ENCODE measurements at places on chromosomes 11 and 22.

DNA sequence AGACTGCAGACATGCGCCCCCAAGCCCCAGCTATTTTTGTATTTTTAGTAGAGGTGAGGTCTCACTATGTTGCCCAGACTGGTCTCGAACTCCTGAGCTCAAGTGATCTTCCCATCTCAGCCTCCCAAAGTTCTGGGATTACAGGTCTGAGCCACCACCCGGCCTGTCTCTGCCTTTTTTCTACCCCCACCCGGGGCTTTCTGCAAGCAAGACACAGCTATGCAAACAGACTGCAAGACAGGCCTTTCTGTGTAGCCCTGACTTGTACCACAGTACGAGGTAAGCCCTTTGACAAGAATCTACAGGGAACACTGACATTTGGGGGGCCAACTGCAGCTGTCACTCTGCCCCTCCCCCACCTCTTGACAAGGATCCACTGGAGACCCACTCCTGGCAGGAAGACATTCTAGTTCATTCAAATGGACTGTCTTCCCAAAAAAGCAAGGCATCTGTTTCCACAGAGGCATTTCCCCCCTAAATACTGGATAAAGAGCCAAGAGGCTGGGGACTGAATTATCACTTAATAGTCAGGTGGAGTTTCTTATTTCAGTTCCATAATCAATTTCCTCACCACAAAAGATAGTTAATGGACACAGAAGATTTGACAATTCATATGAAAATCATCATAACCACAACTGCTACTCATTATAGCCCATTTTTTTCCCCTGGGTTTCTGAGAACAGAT is 118.2 kb downstream of the ABTB2 start:
- DNase-seq: no peak

DNA sequence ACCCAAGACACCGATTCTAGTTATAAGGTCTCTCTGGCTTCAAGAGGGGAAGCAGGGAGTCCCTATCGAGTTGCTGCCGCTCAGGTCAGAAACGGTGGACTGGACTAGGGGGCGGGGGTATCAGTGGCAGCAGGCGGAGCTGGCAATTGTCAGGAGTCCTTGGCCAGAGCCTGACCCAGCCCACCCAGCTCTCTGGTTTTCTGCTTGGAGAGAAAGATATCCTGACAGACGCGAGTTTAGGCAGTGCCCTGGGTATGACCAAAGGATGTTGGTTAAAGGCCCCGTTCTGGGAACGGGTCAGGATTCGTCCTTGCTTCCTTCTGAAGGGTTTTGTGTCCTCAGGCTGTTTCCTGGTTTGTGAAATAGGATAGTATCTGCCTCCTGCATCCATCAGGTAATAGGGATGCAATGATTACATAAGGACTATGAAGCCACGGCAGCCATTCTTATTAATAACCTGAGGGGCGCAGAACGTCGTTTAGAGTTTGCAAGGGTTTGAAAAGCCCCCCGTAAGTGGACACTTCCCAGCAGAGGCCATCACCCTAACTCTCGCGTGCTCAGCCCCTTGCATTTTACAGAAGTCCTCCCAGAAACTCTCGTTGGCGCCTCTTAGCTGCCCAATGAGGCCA is 700 bp upstream of the DEPDC5 start:
- no peak for DNase-seq

- DNase-seq: no peak
Observed at GRCh38 chr11:44752300-44752699, 25.5 kb downstream of the TSPAN18 start.

GRCh38 chr11:82356316-82356715 is 377.3 kb downstream of the FAM181B start:
- DNase-seq: no peak

DNA sequence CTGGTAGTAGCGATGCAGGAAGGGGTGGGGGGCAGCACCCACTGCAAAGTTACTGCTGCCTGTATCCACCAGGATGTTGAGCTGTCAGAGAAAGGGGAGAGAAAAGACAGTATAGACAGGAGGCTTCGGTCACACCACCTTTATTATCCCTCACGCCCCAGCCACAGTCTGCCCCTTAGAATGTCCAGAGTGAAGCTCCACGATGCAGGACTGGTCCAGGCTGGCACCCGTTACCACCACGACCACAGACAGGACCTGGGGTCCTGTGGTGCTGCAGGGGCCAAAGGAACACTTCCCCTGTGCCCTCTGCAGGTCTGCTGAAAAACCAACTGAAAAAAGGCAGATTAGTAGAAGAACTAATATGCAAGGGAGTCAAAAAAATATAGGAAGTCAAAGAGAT is 5.7 kb downstream of the BACE1-AS start:
- no peak for DNase-seq

DNA sequence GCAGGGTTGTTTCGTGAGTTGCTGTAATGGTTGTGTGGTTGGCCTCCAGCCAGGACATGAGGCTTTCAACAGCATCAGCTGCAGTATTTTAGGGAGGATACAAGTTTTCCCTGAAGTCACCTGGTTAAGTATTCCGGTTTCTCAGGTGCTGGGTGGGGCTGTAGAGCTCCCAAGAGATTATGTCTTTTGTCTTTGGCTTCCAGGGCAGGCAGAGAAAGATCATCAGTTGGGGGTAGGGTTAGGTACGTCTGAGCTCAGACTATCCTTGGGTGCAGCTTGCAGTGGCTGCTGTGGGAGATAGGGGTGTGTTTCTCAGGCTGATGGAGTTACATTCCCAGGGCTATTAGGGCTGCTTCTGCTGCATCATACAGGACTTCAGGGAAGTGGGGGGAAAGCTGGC is 47.5 kb upstream of the MRGPRX1 start:
- DNase-seq: no peak

DNA sequence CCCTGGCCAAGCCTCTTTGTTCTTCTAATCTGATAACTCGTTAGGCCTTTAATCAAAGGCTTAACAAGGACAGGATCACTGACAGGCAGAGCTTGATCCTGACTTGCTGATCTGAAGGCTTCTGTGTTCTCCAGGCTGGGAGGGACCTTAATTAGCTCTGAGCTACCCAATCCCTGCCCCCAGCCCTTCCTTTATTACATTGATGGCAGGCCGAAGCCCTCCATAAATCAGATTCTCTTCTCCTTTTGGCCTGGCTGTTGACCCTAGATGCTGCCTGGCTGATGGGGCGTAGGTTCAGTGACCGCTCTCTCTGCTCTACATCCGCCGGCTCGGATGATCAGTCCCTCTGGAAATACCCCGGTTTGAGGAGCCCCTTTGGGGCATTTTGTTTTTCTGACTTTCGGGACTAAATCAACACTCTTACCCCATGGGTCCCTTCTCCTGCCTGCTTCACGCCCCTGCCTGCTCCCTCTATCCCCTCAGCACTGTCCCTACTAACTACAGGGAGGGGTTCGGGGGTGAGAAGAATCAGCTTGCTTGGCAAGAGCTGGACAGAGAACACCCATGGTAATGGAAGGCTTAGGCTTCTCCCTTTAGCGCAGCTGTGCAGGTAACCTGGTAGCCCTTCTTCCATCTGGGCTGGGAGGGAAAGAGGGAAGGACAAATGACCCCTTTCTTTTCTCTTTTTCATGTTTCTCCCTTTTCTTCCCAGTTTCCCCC is 10.0 kb upstream of the RRM1 start:
- DNase-seq: no peak

DNA sequence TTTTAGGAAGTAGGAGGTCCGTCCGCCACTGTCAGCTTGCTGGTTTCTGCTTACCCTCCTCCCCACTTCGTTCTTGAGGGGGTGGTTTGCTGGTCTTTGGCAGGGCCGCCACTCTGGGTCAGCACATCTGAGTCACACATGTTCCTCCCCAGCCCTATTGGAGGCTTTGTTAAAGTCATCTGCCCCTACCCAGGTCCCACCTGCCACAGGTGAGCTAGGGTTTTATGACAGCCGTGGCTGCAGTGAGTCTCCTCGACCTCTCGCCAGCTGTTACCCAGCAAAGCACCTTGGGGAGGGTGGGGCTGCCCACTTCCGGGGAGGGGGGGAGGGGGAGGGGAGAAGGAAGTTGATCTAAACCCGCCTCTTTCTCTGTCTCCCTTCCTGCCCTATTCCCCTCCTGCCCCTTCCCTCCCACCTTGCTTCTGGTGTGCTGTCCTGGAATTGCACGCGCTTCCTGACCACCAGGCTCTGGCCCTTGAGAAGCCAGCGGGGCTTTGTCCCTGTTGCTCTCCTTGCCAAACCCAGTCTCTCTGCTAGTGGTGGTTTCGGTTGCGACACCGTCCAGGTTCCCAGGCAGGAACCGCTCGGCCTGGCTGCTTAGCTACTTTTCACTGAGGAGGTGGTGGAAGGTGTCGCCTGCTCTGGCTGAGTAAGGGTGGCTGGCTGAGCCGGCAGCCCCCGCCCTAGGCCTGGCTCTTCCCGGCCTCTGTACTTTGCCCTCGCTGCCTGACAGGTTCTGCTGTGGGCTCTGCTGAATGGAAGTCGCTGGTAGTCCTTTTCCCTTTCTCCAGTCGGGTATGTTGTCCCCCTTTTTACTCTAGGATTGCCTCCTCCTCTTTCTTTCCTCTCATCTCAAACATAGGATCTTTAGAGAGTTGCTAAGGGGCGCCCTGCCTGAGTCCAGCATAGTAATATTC is 28.5 kb downstream of the RCOR2 start:
- DNase-seq: no peak

DNA sequence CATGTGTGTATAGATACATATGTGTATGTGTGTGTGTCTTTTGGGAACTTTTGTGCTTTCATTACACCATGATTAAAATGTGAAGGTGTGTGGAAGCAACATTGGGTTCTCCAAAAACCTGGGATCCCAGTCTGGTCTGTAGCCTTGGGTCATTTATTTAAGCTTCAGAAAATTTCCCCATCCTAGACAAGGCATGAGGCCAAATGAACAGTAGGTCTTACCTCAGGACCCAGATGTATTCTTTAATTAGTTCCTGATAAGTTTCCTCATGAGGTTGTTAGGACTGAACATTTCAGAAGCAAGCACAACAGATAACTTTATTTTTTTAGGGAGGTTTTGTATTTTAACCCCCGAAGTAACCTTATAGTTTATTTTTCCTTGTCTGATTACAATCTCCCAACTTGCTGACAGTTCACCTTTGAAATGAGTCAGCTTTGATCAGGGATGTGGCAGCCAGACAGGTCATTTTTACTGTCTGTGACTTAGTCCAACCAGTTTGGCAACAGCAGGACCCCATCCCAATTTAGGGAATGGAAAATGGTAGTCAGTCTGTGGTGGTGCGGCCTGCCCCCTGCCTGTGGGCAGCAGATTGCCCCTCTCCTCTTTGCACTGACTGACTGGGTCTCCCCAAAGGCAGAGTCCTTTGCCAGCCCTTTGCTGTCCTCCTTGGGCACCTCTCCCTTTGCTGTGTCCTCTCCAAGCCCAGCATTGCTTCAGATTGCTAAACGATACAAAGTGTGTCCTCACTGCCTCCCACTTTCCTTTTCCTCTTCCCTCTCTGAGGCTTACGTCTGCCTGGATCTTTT is 88.3 kb downstream of the NAV2 start:
- DNase-seq: no peak

- DNase-seq: no peak
Observed at GRCh38 chr11:32121012-32121411, 30.1 kb downstream of the RCN1 start.

- no peak for DNase-seq
Observed at GRCh38 chr22:32951807-32952153, 106.4 kb downstream of the SYN3 start.

DNA sequence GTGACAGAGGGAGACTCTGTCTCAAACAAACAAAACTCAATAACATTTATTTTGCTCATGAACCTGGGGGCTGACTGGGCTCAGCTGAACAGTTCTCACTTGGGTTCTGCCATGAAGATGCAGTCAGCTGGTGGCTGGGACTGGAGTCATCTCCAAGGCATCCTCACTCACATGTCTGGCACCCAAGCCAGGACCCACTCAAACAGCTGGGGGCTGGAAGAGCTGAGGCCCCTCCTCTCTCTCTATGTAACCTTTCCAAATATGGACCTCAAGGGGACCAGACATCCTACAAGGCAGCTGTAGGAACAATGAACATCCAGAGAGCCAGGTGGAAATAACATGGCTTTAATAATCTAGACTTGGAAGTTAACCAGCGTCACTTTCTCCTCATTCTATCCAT is 16.8 kb downstream of the HSPA8 start:
- DNase-seq: no peak

DNA sequence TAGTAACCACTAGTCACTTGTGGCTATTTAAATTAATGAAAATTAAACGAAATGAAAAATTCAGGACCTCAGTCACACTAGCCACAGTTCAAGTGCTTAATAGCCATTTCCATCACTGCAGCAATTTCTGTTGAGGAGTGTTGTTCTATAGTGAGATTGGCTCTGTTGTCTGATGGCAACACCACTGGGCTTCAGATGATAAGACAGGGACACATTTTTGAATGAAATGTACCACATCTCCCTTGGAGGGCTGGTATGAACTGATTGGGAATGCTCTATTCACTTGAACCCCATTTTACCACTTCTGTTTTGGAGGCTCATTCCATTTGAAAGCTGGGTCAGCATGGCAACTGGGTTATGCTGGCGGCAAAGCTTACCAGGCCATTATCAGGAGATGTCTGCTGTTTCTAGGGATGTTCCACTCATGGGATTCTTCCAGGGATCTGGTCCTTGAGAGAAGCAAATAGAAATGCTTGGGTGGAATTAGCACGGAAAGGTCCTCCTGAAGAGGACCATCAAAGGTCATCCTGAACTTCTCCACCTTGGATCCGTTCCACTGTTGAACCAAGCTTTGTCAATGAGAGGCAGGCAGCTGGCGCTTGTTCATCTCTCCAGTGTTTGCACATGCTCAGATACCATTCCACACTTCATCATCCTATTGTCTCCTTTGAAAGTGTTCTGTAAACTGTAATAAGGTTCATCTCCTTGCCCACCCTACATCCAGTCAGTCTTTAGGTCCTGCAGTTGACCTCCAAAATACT is 7.6 kb downstream of the AMOTL1 start:
- no peak for DNase-seq

DNA sequence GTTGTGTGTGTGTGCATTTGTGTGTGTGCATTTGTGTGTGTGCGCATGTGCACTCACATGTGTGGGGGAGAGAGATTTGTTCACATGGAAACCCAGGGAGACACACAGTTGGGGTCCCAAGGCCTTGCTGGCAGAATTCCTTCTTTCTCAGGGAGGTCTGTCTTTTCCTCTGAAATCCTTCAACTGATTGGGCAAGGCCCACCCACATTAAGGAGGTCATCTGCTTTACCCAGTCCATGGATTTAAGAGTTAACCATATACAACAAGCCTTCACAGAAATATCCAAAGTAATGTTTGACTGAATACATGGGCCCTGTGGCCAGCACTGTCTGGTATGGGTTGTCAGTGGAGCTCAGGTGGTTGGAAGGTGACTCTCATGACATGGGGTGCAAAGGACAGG is 641.4 kb downstream of the BRD1 start:
- DNase-seq: no peak

GRCh38 chr11:32100495-32100894 is 9.6 kb downstream of the RCN1 start:
- no peak for DNase-seq

DNA sequence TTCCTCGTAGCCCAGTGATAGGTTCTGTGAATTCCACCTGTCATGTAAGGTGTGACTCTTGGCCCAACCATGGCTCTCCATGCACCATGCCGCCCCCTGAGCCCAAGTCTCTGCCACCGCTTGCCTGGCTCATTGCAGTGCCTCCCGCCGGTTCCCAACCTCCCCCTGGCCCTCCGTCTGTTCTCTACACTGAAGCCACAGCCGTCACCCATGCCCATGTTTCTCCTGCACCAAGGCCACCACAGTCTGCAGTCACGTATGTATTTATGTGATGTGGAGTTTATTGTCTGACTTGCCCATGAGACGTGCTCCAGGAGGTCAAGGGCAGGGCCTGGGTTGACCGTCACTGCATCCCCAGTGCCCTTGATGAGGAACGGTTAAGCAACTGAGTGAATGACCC is 35.9 kb downstream of the PKNOX2 start:
- DNase-seq: no peak
